ENCODE measurements at places on chromosomes 7 and 10. TPM values are rescaled to one million over a fixed set of nuclear protein-coding genes. Genes with fewer than 3 reads are reported as not detected.

HSPA12A gene
- 6.1 TPM for total RNA-seq

ZNF467 gene
- total RNA-seq = 0.17 TPM

PAX4 gene
- total RNA-seq = not detected

CYP2C19 gene
- not detected for total RNA-seq

C10orf105 gene
- under 0.01 TPM for total RNA-seq

ATOH7 gene
- not detected for total RNA-seq

GPC2 gene
- 4.7 TPM for total RNA-seq

ZNF22 gene
- 10.5 TPM for total RNA-seq

DENND11 gene
- total RNA-seq = 10.2 TPM

ZNF32 gene
- 15.3 TPM for total RNA-seq

TAS2R41 gene
- not detected for total RNA-seq

NRBF2 gene
- total RNA-seq = 45.8 TPM

CROT gene
- total RNA-seq = 34.0 TPM

CTNNA3 gene
- total RNA-seq = not detected

NUTM2E gene
- 0.16 TPM for total RNA-seq

KLF14 gene
- total RNA-seq = not detected

NEBL gene
- total RNA-seq = 1.9 TPM

NKX1-2 gene
- 4.4 TPM for total RNA-seq

GCK gene
- total RNA-seq = not detected

LDB1 gene
- 77.1 TPM for total RNA-seq

VSTM4 gene
- total RNA-seq = not detected

GALNT11 gene
- 49.2 TPM for total RNA-seq

TMEM120A gene
- 30.3 TPM for total RNA-seq

PHKG1 gene
- 0.96 TPM for total RNA-seq

HOXA11 gene
- 0.96 TPM for total RNA-seq

CREB3L2 gene
- total RNA-seq = 26.3 TPM

FFAR4 gene
- not detected for total RNA-seq

UPF2 gene
- total RNA-seq = 12.0 TPM

MICALL2 gene
- 41.7 TPM for total RNA-seq

PAPOLB gene
- not detected for total RNA-seq

GATA3 gene
- 20.8 TPM for total RNA-seq

ANXA7 gene
- total RNA-seq = 134 TPM

STAMBPL1 gene
- 2.4 TPM for total RNA-seq

SUN3 gene
- total RNA-seq = 0.45 TPM

CFAP70 gene
- 3.0 TPM for total RNA-seq

MUC12 gene
- 0.33 TPM for total RNA-seq

DNAH11 gene
- not detected for total RNA-seq

GNAT3 gene
- total RNA-seq = not detected

H2BK1 gene
- not detected for total RNA-seq

TMEM209 gene
- 24.3 TPM for total RNA-seq

GALNT17 gene
- total RNA-seq = not detected

NRCAM gene
- total RNA-seq = 77.8 TPM

GRID2IP gene
- total RNA-seq = not detected

EVX1 gene
- not detected for total RNA-seq

ZNF365 gene
- 13.0 TPM for total RNA-seq

IL6 gene
- 0.66 TPM for total RNA-seq

PIK3AP1 gene
- not detected for total RNA-seq

POLR2J2 gene
- total RNA-seq = 4.2 TPM

POLL gene
- 42.3 TPM for total RNA-seq

SLC25A13 gene
- total RNA-seq = 31.5 TPM

Measured in mammary epithelial cell (primary cell).